ENCODE measurements at places on chromosomes 4 and X.

DNA sequence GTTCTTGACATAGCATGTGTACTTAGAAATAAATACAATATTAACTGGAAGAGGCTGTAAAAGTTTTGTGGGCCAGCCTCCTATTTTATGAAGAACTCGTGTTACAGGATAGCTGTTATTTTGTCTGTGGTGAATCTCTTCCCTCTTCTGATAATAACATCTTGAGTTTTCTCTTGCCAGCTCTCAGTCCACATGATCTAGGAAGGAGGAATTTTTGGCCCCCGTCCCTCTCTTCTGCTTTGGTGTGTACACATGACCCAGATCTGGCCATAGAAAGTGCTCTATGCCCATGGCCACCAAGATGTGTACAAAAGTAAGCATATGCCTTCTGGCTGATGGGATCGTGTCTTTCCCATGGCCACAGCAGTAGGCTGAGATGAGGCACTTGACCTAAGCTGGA, 108.0 kb upstream of the LEF1 start:
- no peak for DNase-seq

DNA sequence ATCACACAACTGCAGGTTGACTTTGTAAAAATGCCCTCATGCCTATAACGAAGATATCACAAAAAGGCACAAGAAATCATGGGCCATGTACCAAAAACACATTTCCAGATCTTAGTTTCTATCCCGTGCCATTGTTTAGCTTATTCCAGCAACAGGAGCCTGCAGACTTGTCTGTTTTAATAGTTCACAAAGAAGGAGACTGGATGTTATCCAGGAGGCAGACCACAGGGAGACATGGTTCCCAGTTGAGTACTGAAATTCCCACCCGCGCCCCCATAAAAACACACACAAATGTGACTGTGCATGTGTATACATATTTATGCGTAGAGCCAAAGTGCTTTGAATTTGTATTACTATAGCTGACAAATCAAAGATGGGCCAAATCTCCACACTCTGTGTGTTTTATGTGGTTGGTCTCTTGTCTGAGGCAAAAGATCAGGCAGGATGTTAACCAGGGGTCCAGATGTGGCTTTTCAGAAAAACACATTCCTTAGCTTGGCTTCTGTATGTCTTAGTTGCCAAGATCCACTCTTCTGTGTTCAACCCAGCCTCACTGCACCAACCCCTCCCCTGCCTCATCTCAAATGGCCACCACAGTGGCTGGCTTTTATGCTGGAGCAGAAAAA, 469.2 kb upstream of the DIPK2B start:
- DNase-seq, result no peak

DNA sequence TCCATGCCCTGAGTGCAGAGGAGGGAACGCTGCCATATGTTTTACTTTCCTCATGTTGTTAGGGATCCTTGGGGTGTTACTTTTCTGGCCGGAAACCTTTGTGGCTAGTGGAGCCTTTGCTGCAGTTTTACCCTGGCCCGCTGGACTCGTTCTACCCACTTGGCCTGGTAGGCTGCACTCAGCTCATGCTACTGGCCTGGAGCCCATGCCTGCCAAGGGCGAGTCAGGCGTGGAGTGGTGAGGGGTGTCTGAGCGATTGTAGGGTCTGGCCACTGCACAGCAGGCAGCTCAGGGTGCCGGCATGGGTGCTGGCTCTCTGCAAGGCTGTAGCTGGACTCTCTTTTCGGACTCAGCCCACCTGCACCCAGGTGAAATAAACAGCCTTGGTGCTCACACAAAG, 41.4 kb upstream of the IL9R start:
- DNase-seq, result no peak

GRCh38 chr4:53676402-53676871, 85.2 kb upstream of the LNX1 start:
- peak; percentile 64 for DNase-seq

DNA sequence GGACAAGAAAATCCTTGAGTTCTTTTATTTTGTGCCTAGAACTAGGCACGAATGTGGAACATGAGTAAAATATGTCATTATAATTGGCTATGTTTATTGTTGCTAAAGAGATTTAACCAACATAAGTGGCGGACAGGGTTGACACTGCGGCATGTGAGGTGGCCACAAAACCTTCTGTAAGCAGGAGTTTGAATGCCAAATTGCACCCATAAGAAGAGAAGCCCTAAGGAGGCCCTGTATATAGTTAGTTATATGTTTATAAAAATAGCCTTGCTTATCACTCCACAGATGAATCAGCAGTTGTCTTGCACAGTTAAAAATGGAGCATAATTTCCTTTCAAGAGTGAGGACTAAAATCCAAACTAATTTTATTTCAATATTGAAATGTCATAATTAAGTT, 336.1 kb downstream of the GBA3 start:
- no peak for DNase-seq

GRCh38 chr4:186845137-186845842, 121.6 kb upstream of the FAT1 start:
- DNase-seq, result no peak

- DNase-seq, result no peak
Observed at GRCh38 chrX:136691028-136691809, 43.3 kb downstream of the CD40LG start.

- no peak for DNase-seq
Observed at GRCh38 chr4:140628016-140628415, 59.3 kb upstream of the UCP1 start.

- DNase-seq, result no peak
Observed at GRCh38 chrX:56798866-56799758, 70.1 kb downstream of the NBDY start.

DNA sequence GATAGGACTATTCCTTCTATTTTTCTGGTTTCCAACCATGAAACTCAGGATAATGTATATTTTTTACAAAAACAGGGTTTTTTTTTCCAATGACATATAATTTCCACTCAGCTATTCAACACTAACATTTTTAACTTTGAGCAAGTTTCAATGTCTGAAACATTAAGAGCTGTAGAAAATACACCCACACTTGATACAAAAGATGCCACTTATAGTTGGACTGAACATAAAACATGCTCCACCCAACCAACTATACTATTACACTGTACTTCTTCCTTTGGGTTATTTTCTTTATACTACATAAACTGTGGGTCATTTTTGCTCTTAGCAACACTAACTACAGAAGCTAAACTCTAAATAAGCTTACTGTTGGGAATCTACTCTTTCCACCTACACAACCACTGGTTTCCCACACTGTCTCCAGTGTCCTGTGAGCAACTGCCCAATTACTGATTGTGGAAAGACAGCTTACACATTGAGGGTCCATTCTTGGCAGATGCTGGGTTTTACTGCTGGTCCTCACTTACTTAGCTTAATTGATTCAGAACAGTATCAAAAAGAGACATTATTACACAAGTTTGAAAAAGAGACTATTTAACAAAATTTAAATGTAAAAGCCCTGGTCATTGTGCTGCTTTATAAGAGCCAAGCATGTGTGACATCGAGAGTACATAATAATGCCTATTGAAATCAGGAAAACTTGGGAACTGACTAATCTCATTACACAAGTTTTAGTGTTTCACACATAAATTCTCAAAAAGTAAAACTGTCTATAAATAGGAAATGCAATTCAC, 6.3 kb downstream of the AMMECR1 start:
- no peak for DNase-seq

- peak; percentile 9 for DNase-seq
Observed at GRCh38 chr4:152348670-152349069, 187.2 kb downstream of the FBXW7 start.

DNA sequence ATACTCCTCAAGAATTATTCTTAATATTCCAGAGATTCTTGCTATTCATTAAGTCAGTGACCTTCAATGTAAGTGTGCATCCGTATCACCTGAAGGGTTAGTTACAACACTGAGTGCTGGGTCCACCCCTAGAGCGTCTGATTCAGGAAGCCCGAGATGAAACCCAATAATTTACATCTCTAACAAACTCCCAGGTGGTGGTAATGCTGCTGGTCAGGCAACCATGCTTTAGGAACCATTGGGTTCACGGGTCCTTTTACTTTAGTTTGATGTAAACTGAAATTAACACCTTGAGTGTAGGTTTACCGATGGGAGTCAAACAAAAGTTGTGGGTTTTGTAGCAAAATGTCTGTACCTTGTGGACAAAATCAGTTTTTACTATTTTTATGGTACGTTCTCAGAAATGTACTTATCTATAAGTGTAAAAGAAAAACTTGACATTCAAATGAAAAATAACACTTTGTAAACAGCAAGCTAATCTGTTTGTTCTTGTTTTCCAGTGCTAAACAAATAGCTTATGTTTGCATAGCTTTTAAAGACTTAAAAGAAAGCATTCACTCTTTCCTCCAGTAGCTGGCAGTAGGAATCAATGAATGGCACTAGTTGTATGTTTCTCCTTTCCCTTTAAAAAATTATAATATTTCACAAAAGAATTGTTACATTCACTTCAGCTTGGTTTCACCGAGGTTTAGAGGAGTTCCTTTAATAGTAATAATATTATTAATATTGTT, 32.7 kb downstream of the ACE2 start:
- no peak for DNase-seq

DNA sequence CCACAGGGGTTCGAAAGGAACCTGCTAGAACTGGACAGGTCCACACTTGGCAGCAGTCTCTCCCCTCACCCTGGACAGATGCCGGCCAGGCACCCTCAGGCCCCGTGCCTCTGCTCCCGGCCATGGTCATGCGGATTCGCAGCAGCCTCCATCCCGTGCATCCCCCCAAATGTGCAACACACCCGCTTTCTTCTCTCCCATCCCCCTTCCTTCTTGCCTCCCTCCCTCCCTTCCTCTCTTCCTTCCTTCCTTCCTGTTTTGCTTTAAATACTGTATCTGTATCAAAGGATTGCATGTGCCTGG, 35.0 kb upstream of the HMX1 start:
- DNase-seq, result no peak

- no peak for DNase-seq
Observed at GRCh38 chrX:51955200-51955599, 61.8 kb downstream of the MAGED1 start.

GRCh38 chr4:26458157-26458561, 32.1 kb downstream of the CCKAR start:
- DNase-seq, result peak; percentile 88

DNA sequence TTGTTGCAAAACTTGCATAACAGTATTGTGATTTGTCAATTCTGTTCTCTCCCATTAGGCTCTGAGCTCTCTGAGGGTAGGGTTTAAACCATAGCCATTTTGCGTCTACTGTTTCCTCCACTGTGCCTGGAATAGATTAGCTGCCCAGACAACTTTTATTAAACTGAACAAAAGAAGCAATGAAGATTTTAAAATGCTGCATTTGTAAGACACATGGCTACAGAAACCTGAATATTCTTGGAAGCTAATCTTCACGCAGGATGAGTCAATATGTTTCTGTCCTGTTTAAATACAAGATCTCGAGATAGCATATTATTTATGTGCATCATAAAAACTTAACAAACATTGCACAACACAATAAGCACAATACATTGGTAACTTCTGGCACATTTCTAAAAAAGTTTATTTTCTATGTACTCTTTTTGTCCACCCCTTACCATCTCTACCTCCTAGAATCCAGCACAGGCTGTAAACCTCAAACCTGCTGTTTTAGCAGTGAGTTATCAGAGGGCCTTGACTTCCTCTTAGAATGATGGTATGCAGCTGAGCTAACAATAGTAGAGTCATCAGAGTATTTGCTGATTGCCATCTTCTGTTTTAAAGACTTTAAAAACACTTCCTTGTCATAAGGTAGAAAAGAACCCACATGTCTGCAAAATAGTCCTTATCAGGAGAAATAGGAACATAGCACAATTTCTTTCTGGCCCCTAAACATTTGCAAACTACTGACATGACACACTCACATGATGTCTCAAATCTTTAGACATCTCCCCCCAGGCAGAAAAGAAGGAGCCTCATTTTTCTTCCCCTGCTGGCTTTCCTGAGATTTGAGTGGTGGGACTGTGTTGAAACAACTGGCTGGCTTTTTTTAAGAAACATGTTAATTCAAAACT, 10.6 kb upstream of the CCNG2 start:
- DNase-seq, result peak; percentile 68

- DNase-seq, result no peak
Observed at GRCh38 chrX:82451725-82452124, 1056.4 kb upstream of the POU3F4 start.

GRCh38 chr4:59983852-59984251, 1216.3 kb upstream of the ADGRL3 start:
- no peak for DNase-seq

DNA sequence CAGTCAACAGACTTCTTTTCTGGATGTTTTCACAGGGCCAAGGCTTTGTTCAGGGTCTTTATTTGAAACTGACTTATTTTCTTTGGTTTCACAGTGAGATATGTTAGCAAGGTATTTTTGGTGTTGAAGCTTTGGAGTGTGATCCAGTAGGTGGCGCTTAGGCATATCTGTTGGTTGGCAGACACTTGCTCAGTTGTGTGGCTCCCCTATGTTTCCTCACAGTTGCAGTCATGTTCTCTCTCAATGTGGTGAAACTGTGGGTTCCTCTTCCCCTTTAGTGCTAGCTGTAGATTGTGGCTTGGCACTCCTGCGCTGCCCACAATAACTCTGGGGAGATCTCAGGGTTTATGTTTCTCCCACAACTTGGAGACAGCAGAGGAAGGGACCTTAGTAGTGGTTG, 460.8 kb downstream of the SLITRK2 start:
- DNase-seq, result peak; percentile 90

- no peak for DNase-seq
Observed at GRCh38 chr4:150923945-150924344, 91.1 kb downstream of the LRBA start.

- DNase-seq, result no peak
Observed at GRCh38 chr4:111434586-111434985, 710.7 kb upstream of the FAM241A start.

GRCh38 chrX:44937606-44938005, 64.6 kb downstream of the KDM6A start:
- no peak for DNase-seq

Measured in hematopoietic multipotent progenitor cell (in vitro differentiated cells).